Tracheal epithelial cell (primary cell): ENCODE measurements at places on chromosomes 5 and 9. TPM values are rescaled to one million over a fixed set of nuclear protein-coding genes. Genes with fewer than 3 reads are reported as not detected.

The PCDHB14 gene
- 0.24 and 0.43 TPM in 2 replicates for total RNA-seq

The NDUFS4 gene
- total RNA-seq, result 97.4 and 130 TPM in 2 replicates

The BTNL8 gene
- 0.24 TPM in 1 of 2 replicates, not detected in the other for total RNA-seq

The ORM2 gene
- not detected in 2 replicates for total RNA-seq

The IL3 gene
- total RNA-seq, result not detected in 2 replicates

The PCDHGA3 gene
- under 0.01 and 0.21 TPM in 2 replicates for total RNA-seq

The TMEM174 gene
- total RNA-seq, result not detected in 2 replicates
